Panc1 (cell line): ENCODE measurements at places on chromosomes 4 and X.

DNA sequence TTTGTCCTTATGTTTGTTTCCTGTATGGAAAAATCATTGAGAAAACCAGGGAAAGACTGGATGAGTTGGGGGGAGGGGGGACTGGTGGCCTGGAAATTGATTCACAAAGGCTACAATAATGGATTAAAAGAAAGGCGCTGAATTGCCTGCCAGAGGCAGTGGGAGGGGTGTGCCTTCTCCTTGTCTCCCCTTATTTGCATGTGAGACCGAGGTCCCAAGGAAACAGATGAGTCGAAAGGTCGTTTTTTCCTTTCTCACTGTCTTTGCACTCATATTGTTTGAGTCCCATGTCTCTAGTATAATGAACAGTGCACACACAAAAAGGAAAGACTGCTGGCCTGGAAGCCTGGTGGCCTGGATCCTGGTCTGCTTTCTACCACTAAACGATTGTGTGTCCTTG, 86.6 kb upstream of the ZDHHC15 start:
- no peak for DNase-seq

DNA sequence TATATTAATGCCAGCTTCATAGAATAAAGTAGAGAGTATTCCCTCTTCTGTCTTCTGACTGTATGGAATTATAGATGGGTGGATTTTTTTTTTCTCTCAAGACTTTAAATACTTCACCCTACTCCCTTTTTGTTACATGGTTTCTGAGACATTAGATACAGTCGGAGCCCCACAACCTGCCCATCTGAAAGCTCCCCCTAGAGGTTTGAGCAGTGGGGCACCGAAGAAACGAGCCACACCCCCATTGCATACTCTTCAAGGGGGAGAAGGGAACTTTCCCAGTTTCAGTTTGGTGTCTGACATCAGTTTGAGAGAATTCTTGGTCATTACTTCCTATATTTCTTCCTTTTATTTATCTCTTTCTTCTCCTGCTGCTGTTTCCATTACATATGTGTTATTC, 437.6 kb upstream of the AGA start:
- DNase-seq = no peak

- DNase-seq = no peak
These were observed 144.7 kb downstream of the ZAR1 start for GRCh38 chr4:48634688-48635308.

- DNase-seq = no peak
These were observed 225.7 kb upstream of the ARX start for GRCh38 chrX:25241461-25241860.

- no peak for DNase-seq
These were observed 391 bp downstream of the UBL4A start for GRCh38 chrX:154486052-154486395.

GRCh38 chrX:46686003-46686645, 72.8 kb downstream of the SLC9A7 start:
- DNase-seq = no peak
